Stimulated activated CD4-positive, alpha-beta T cell treated with anti-CD3 and anti-CD28 coated beads, Interleukin-1b, Interleukin-23, amount 100 ng/mL, for 24 hours (primary cell): ENCODE measurements at places on chromosomes 1 and 21.

DNA sequence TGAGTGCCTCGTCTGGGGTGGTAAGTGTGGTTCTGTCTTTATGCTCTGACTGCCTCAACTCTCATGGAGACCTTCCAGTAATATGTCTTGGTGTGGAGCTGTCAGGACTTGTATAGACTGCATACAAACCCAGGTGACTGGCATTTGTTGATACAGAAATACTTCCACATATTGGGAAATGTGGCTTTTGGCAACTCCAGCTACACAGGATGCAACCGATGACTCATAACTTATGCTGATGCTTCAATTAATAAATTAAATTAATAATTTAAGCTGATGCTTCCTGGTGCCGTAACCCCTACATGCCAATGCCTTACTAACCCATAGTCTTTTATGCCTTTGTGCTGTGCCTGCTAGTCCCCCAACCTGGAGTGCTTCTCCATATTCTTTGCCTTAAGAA lies 72.3 kb upstream of the ARTN start:
- no peak for DNase-seq

- no peak for DNase-seq
Observed at GRCh38 chr1:222794656-222795474, 20.0 kb upstream of the DISP1 start.

DNA sequence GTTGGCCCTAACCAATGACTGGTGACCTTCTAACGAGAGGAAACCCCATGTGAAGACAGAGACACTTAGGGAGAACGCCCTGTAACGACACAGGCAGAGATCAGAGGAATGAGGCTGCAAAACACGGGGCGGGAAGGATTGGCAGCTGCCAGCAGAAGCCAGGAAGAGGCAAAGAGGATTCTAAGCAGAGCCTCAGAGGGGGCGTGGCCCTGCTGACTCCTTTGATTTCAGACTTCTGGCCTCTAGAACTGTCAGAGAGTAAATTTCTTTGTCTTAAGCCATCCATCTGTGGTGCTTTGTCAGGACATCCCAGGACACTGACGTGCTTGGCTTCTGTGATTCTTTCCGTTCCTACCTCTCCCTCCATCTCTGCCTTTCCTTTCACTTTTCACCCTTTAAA lies 79.3 kb downstream of the SH3BGR start:
- DNase-seq = no peak

- DNase-seq = no peak
Observed at GRCh38 chr21:45551316-45551715, 9.1 kb upstream of the SLC19A1 start.

DNA sequence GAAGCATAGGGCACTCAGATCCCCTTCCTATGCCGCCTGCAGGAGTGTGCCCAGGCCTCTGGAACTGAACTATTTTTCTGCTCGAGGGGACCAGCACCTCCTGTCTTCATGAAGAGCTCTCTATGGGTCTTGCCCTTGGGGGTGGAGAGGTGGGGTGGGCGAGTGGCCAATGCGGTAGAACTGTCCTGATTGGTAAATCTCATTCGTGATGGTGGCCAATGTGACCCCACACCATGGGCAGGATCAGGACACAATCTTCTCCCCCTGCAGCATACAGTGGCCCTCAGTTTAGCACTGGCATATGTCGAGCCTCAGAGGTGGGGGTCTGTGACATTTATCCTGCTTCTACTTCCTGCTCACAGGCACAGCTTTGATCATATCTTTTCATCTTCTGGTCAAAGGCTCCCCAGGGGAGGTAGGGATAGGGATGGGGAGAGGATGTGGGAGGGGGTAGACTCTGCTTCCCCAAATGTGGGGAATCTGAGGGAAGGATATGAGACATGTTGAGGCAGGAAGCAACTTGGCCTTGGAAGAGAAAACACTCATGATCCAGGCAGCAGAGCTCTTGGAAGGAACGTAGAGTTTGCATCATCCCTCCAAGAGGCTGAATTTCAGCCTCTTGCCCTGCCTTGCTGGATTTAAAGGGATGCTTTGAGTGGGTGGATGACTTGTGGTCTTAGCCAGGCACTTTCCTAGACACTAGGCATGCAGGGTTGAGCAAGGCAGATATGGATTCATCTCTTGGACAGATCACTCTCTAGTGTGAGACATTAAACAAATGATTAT lies 81.8 kb downstream of the LAMC2 start:
- DNase-seq = no peak

DNA sequence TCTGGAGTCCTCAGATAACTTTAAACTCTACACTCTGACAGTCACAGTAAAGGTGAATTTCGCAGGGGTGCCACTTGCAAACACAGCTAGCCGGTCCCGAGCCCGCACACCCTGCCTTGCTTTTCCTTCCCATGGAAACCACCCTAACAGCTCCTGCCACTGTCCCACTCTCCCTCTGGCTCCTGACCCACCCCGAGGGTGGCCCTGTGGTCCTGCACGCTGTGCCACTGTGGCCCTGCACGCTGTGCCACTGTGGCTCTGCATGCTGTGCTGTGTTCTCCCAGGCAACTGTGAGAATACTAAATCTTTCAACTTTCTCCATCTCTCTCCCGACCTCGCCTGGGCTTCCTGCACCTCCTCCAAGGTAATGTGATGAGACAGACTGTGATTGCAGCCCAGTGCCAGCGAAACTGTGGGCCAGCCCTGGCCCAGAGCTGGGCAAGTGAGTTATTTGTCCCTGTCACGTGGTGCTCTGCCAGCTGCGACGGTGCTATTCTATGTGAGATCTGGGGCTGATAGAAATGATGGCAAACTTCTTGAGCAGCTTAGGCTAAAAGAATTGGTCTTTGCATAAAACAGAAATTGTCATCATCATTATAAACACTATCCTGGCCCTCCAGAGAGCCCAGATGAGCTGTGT lies 63.4 kb upstream of the TARBP1 start:
- DNase-seq = no peak

GRCh38 chr1:45989249-45989648 lies 143.2 kb downstream of the PIK3R3 start:
- DNase-seq = no peak

DNA sequence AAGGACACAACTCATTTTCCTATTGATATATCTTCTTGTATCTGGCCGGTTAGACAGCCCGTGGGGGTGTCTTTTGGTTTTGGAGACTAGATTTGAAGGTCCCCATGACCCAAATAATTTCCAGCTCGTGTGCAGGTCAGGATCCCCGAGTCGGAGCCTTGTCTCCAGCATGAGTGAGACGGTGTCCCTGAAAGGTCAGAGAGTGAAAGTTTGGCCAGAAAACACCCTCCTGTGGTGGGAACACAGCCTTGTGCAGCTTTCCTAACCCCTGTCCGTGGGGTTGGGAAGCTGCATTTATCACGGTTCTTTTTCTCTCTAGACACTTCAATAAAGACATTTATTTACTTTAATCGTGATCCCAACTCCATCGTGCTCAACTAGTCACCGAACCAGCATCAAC lies 17.6 kb downstream of the COQ8A start:
- DNase-seq = no peak

GRCh38 chr21:31233711-31234110 lies 110.3 kb downstream of the TIAM1 start:
- no peak for DNase-seq

DNA sequence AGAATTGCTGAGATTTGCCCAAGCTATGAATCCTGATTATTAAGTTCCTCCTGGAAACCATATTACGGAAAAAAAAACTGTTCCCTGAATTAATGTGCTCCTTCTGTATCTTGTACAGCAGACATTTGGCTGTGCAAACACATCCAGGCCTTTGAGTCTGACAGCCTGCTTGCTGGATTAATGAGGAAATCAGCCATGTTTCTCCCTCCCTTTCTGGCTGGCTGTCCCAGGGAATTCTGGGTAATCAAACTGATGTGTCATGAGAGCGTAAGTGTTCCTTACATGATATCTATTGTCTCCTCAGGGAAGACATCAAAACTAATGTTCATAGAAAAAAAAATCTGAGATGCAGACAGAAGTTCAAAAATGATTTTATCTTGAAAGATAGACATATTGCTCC lies 18.8 kb downstream of the PGBD5 start:
- DNase-seq = no peak

- DNase-seq = no peak
Observed at GRCh38 chr1:15571266-15571665, 13.6 kb downstream of the AGMAT start.

DNA sequence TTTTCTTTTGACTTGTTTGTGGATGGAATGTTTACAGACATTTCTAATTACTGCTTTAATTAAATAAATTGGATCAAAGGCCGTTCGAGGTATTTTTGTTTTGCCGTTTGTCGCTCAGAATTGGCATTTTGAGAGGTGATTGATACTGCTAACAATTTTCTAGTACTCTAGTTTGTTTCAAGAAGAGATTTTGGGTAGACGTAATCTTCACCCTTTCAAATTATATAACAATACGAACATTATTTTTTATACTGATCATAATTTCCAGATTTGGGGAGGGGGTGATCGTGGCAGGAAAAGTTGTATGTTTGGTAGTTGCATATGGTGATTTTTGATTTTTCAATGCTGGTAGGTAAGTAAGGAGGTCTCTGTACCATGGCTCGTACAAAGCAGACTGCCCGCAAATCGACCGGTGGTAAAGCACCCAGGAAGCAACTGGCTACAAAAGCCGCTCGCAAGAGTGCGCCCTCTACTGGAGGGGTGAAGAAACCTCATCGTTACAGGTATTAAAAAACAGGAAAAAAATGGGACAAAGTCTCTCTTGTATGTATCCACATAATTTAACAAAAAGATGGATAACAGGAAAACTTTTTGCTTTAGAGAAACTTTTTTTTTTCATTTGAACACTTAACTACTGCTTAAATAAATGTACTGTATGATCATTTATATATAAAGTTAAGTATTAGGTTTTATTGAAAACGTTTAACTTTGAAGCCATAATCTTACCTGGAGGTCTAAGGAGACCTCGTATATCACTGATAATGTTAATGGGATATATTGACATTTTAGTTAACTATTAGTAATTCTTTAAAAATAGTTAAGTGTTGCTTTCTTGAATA lies 1.7 kb downstream of the H3-3A start:
- no peak for DNase-seq

- no peak for DNase-seq
Observed at GRCh38 chr1:115347282-115347681, 9.2 kb upstream of the NGF start.

- DNase-seq = no peak
Observed at GRCh38 chr1:54156201-54156600, 3.4 kb upstream of the CDCP2 start.

GRCh38 chr1:73205294-73205973 lies 923.1 kb upstream of the NEGR1 start:
- no peak for DNase-seq

GRCh38 chr1:9292361-9293240 lies at the start of gene SPSB1:
SPSB1 (plus strand) TSS chr1:9292894; CDS start chr1:9355892, 62,998 bp downstream.
- peak; percentile 44 for DNase-seq

DNA sequence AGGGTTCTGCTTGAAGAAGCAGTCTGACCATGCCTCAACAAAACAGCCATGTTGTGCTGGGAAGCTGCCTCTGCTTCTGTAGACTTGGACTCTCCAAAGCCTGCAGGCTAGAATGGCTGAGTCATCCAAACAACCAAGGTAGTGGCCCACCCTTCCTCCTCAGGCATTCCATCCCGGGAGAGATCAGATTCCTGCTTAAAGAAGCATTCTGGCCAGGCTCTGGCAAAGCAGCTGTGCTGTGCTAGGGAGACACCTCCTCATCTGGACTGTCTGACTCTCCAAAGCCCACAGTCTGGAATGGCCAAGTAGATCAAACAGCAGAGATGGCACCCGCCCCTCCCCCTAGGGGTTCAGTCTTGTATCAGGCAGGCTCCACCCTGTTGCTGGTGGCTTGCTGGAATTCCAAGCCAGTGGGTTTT lies 38.3 kb upstream of the F3 start:
- DNase-seq = no peak

GRCh38 chr1:114286179-114286578 lies 132.5 kb upstream of the SYT6 start:
- DNase-seq = no peak

- no peak for DNase-seq
Observed at GRCh38 chr1:205545991-205546390, 41.5 kb downstream of the CDK18 start.

- DNase-seq = no peak
Observed at GRCh38 chr1:221045842-221046831, 166.9 kb downstream of the HLX start.

DNA sequence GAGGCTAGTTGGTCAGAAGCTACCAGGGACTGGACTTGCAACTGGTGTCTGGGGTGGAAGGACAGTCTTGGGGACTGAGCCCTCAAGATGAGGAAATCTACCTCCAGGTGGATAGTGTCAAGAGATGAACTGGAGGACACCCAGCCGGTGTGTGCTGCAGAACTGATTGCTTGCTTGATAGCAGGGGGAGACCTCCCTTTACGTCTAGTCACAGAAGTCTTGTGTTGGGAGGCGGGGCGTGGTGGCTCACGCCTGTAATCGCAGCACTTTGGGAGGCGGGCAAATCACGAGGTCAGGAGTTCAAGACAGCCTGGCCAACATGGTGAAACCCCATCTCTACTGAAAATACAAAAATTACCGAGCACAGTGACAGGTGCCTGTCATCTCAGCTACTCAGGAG lies 4.9 kb downstream of the RCC2 start:
- DNase-seq = no peak

DNA sequence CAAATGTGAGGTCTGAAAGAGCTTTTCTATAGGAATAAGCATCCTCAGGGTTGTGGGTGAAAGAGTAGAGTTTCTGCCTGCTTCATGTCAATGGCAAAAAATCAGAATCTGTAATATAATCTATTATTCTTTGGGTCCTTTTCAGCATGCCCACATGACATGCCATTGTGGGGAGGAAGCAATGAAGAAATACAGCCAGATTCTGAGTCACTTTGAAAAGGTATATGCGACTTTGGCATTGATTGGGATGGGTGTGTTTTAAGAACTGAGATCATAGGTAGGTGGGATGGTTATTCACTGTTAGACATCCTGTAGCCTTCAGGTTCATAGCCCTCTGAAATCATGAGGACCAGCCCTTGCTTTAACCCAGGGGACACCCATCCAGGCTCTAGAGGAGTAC lies 1.8 kb downstream of the IL20 start:
- no peak for DNase-seq

- peak; percentile 89 for DNase-seq
Observed at GRCh38 chr1:174159252-174160108, at the start of gene RABGAP1L. RABGAP1L (plus strand) TSS chr1:174159520.

- DNase-seq = no peak
Observed at GRCh38 chr1:1899967-1900327, 9.1 kb upstream of the GNB1 start.

DNA sequence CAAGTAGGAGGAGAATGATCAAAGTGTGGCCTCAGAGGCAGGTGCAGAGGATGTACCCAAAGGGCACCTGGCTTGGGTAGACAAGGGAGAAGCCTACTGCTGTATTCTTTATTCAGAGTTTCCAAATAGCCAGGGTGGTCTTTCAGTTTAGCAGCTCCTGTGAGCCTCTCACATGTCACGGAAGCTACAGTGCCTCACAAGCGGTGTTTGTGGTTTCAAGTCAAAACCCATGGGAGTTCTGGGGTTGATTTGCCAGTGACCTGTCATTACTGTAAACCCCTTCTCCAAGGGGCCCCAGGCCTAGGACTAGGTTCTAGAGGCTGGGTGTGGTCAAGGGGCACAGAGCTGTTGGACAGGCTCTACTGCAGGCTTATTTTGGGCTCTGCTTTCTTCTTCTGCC lies 10.2 kb upstream of the IL10 start:
- DNase-seq = no peak

GRCh38 chr1:29991025-29991424 lies 732.4 kb downstream of the MATN1 start:
- DNase-seq = no peak
